Skin of body (tissue), 3 donors: ENCODE measurements at places on chromosomes 7 and 10. TPM values are rescaled to one million over a fixed set of nuclear protein-coding genes. Genes with fewer than 3 reads are reported as not detected.
A peak's percentile ranks its signal among the peaks of the same experiment; 100 is the strongest.

- DNase-seq = no peak
Measured at GRCh38 chr7:7554649-7555575, 11.8 kb upstream of the MIOS start.

DNA sequence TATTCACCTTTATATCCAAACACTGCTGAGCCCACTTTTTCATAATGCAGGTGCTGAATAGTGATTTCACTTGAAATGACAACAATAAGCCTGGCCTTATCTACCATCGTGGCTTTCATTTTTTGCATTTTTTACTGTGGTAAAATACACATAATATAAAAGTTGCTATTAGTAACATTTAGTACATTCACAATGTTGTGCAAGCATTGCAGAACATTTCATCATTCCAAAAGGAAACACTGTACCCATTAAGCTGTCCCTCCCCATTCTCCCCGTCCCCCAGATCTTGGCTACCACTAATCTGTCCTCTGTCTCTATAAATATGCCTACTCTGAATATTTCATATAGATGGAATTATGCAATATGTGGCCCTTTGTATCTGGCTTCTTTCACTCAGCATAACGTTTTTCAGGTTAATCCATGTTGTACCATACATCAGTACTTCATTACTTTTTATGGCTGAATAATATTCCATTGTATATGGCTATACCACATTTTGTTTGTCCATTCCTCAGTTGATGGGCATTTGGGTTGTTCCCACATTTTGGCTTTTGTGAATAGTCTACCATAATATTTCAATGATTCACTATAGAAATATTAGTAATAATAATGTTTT lies 68.5 kb upstream of the ARID5B start:
- no peak for DNase-seq

DNA sequence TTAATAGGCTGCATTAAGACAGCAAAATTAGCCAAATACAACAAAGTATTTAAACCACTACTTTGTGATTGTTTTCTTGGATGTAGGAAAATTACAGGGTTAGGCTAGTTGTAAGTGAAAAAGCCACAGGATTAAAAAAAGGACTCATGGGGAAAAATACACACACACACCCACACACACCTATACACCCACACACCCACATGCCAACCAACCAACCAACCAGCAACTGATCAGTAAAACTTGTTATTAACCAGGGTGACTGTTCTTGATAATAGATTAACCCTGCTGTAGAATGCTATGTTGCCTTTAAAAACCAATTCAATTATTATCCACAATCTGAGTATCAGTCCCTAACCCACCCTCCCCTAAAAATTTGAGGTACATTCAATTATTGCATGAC lies 49.0 kb downstream of the MTPN start:
- DNase-seq = no peak

DNA sequence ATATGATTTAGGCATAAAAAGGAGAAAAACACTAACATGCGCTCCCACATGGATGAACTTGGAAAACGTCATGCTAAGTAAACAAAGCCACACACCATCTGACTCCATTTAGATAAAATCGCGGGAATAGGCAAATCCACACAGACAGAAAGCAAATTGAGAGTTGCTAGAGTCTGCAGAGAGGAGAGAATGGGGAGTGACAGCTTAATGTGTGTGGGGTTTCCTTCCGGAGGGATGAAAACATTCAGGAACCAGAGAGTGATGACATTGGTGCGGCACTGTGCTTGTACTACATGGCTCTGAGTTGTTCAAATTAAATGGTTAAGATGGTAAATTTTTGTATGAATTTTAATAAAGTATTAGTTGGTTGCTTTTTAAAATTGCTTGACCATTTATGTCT lies 482.9 kb upstream of the AKR1E2 start:
- DNase-seq = peak; percentile 12

DNA sequence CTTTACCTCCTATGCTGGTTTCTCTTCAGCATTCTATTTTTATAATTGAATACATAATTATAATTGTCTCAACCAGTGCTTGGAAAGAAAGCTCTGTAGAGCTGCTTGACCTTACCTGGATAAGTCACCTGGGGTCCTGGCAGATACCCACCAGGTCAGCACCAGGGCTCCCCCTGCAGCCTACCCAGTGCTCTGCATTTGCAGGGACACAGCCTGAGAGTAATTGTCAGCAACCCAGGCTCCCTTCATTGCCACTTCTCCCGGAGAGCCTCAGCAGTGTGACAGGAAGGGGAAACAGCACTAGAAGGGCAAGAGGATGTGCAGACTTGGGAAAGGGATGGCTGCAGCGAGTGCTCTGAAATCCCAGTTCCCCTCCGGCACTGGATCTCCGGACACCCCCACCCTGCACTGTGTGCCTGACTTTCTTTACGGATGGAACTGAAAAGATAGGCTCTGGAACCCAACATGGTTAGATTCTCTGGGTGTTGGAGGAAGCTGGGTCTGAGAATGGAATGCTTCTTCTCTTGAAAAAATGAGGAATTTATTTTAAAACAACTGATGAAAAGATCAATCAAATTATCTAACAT lies 11.4 kb upstream of the PAX4 start:
- DNase-seq = no peak

Gene TSPAN15
- total RNA-seq = 23.4 TPM

DNA sequence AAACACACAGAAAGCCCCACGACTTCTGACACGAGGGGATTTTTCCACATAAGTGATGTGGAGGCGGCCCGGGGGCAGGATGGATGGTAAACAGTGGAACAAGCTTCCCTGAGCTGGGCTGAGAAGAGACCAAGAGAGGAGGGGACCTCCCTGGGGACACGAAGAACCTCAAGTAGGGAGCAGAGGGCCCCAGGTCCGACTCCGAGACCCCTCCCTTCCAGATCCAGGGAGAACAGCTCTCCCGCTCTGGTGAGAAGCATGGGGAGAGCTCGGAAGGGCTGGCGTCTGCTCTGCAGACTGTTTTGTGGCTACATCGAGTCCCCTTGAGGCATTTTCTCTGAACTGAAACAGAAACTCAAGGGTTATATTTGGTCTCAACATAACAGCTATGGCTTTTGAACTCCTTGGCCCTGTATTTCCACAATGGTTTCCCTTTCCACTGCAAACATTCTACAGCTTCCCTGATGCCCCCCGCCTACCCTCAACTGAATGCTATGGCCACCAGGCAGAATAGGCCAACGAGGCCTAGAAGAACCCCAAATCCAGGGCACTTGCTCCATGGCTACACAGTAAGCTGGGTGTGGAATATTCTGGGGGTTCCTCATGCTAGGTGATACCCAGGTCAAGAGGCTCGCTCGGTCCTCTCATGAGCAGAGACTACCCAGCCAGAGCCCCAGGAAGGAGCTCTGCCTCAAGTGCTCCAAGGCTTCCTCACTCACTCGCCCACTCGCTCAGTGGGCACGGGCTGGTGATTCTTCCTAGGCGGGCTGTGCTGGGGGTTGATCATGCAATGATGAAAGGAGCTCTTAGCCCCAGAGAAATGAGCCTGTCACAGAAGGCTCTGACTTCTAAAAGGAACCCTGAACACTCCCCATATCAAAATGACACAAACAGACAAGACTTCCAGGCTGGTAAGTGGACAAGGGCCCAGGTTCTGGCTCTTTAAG lies 47.5 kb downstream of the FAM53B start:
- DNase-seq = no peak

- peak; percentile 88 for DNase-seq
Measured at GRCh38 chr10:101817337-101818118, 716 bp downstream of the OGA start.

- DNase-seq = peak; percentile 1
Measured at GRCh38 chr7:68688416-68689086, 909.7 kb upstream of the AUTS2 start.

GRCh38 chr7:80967917-80968297 lies 49.1 kb upstream of the SEMA3C start:
- no peak for DNase-seq

- peak; percentile 10 for DNase-seq
Measured at GRCh38 chr7:135508883-135509588, 866 bp downstream of the CNOT4 start.

Gene MAGI2
- 6.9 TPM for total RNA-seq

GRCh38 chr7:148567524-148567923 lies 23.0 kb upstream of the C7orf33 start:
- DNase-seq = no peak

Gene SLC4A2
- total RNA-seq = 28.2 TPM

DNA sequence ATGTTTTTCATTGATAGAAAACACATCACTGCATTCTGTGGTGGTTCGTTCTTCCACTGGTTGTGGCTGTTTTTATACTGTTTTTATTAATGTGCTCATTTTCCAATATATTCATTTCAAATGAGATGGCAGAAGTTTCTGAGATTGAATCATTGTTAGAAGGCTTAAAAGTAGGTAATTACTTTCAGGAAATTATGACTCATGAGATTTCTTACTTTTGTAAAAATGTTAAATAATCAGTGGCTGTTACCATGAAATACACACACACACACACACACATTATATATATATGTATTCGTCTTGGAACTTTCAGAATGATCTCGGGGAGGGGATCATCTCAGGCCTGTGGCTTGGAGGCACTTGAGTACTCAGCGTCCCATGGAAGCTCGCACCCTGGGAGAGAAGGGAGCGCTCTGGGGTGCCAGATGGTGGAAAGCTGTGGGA lies 66.1 kb downstream of the ZMYND11 start:
- peak; percentile 68 for DNase-seq

DNA sequence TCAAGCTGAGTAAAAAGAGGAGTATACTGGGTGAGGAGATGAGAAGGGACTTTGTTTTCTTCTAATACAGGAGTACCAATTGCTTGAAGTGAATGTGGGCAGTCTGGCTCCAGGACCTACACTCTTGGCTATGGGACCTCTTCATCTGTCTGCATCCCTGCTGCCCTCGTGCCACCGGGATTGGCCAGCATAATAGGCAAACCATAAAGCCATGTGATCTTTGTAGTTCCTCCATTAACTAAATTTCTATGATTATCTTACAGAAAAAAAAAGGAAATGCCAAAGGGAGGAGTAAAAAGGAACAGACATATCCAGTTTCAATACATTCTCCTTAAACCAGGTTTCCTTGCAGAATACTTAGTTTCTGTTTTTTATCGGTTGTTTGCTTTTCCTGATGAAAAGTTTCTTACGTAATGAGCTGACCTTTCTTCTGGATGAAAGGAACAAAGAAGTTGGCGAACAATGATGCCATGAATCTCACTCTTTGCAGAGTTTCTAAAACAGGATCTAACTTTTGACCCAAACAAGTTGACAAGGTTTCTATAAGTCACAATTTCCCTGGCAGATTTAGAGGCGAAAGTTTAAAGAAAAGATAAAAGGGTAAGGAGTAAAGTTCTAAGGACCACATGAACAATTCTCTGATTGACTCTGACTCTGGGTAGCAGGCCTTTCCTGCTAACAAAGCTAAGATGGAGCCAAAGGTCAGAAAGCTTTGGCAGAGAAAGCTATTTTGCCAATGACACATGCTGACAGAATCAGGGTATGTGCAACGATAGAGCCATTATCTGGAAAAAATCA lies 54.1 kb downstream of the LAMB1 start:
- no peak for DNase-seq

DNA sequence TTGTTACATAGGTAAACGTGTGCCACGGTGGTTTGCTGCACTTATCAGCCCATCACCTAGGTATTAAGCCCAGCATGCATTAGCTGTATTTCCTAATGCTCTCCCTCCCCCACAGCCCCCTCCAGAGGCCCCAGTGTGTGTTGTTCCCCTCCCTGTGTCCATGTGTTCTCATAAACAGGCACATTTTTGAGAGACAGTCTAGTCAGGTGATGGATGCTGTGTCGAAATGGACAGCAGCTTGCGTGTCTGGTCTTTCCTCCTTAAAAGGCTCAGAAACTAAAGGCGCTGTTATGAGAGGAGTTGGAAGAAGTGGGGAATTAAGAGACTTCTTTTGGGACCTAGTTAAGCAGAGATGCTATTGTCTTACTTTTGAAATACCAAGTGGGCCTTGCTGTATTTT lies 296.0 kb downstream of the BBS9 start:
- no peak for DNase-seq

DNA sequence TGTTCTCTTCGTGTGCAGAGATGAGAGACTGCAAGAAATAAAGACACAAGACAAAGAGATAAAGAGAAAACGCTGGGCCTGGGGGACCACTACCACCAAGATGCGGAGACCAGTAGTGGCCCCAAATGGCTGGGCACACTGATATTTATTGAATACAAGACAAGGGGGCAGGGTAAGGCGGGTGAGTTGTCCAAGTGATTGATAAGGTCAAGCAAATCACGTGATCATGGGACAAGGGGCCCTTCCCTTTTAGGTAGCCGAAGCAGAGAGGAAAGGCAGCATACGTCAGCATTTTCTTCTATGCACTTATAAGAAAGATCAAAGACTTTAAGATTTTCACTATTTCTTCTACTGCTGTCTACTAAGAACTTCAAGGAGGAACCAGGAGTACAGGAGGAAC lies 762.1 kb downstream of the TNS3 start:
- no peak for DNase-seq

DNA sequence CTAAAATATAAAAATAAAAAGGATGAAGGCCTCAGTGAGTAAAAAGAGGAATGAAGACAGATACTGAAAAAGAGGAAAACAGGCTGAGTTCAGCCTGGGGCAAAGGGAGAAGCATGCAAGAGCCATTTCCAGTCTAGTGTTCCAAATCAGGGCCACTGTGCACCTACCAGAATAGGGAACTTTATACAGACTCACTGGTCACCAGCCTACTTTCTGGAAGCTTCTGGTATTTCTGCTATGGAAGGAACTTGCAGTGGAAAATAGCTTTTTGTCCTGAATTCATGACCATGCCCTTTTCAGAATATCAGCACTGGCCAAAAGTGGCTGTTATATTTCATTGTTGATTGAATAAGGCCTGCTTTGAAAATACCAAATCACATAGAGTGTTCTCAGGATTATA lies 28.8 kb downstream of the ABRAXAS2 start:
- DNase-seq = no peak

- no peak for DNase-seq
Measured at GRCh38 chr10:84214612-84215235, 10.6 kb downstream of the LRIT2 start.

Gene PRDX3
- 92.0 TPM for total RNA-seq

Gene LAMB1
- 212 TPM for total RNA-seq

GRCh38 chr10:654647-654996 lies 34.8 kb downstream of the DIP2C start:
- no peak for DNase-seq

Gene VGF
- 0.10 TPM for total RNA-seq

Gene NUTM2E
- 0.20 TPM for total RNA-seq

GRCh38 chr10:116753759-116754158 lies 11.4 kb upstream of the HSPA12A start:
- no peak for DNase-seq

DNA sequence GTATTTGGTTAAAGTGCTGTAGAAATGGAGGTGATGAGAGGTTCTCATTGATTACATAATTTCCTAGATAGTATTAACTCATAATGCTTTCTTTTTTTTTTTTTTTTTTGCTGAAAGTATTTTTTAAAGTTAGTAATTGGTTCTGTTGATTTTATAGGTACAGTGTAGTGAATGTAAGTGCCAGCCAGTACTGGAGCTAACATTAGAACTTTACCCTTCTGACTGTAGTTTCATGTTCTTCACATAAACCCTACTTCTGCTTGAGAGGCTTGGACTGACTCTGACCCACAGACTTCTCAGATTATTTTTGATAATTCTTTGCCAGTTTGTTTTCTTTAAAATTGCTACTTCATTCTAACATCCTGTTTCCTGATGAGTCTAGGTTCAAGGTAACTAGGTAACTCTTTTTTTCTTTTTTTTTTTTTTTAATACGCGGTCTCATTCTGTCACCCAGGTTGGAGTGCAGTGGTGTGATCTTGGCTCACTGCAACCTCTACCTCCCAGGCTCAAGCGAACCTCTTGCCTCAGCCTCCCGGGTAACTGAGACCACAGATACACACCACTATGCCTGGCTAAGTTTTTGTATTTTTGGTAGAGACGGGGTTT lies 92.2 kb upstream of the OIT3 start:
- no peak for DNase-seq

Gene HTRA1
- total RNA-seq = 185 TPM
